ENCODE measurements at places on chromosomes 6 and 20.

DNA sequence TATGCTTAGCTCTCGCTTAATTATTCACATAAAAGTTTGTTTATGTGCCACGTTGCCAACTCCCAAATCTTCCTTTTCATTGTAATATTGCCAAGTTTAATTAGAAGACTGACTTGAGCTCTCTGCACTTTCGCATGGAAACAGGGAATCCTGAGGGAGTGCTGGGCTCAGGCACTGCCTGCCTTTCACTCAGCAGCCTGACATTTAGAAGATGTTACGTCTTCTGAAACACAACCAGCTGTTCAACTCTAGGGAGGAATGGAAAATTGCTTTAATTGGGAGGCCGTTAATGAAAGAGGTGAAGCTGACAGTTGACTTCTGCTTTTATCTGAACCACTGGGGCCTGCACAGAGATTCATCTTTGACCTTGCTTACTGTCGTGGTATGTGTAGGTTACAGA, 77.4 kb upstream of the MTHFD1L start:
- DNase-seq: no peak

- DNase-seq: no peak
Measured at GRCh38 chr20:40532103-40532502, 156.9 kb downstream of the MAFB start.

DNA sequence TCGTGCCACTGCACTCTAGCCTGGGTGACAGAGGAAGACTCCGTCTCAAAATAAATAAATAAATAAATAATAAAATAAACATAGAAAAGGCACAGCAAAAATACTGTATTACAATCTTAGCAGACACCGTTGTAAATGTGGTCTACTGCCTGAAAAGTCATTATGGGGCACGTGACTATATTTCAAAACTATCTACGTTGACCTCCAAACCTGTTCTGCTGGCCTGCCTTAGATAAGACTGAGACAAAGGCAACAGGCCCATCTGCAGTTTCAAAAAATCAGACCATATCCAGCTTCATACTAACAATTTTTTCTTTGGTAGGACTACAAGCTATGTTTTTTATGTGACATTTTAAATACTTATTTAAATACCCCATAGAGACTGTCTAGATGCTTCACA, 59.1 kb downstream of the AGPAT4 start:
- no peak for DNase-seq

DNA sequence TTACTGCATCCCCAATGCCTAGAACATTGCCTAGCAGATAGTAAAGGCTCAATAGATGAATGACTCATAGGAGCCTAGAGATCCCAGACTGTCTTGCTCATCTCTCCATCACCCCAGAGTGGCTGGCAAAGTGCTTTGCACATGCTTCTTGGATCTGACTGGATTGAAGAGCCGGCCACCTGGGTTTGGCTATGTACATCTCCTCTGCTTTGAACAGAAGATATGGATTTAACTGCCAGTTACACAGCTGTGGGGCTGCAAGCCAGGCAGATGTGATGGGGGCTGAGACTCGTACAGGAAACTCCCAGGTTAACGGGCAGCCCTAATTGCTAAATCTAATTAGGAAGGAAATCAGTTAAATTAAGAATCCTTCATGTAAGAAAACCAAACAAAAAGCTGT, 28.6 kb downstream of the MYLIP start:
- DNase-seq: no peak

DNA sequence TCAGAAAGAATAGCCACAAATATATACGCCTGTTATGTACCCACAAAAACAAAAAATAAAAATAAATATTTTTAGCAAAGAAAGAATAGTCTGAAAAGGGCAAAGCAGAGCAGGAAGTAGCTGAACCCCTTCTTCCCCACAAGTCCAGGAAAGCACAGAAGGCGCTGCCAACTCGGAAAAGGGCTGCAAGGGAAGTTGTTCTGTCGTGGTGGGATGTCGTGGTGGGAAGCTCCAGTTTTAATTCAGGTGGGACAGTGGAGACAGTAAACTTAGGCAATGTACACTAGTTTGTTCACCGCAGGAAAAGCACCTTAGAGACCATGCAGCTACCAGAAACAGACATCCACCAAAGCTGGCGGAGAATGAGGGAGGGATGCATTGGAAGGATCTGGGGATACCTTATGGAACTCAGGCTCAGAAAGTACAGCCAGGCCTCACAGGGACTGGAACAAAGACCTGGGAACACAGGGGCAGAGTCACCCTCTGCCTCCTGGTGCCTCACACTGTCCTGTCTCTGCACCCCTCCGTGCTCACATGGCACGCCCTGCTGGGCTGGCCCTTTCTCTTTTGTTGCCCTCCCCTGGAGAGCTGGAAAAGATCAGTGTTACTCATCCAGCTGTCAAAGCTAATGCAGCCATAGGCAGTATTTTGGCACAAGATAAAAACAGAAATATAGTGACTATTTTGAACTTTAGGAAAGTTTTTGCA, 3.3 kb upstream of the APMAP start:
- no peak for DNase-seq

GRCh38 chr6:107045826-107046675, 18.1 kb downstream of the MTRES1 start:
- no peak for DNase-seq

DNA sequence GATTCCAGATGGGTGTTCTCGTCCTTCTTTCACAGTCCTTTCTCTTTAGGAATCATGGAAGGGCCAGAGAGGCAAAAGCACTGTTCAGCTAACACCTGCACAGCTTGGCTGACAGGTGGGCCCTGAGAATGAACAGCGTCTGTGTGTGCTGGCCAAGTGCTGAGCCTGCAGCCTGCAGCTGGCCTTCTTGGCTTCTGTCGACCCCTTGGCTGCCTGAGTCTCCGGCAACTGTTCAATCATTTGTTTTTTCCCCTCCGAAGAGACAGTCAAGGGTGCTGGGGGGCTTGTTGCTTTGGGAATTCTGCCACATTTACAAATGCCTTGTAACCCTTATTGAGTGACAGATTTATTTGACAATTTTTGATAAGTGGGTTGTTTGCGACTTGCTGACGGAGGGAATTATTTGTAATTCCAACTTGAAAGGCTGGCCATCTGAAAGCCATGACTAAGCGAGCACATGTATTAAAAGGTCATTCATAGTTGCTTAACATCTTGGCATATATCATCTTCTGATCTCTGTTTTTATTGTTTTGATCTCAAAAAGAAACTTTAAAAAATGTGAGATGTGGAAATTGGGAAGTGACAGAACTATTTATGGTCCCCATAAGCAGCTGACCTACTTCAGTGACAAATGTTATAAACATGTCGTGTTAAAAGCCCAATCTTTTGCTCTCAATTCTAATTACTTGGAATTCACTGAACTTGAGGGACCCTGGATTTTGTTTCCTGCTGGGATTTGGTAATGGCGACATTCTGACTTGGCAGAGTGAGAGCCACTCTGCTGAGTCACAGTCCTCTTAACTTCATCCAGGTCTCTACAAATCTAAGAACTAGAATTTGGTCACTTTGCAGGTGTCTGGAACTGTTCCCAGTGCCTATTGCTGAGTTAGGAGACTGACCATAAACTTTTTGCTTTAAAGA, 41.9 kb upstream of the FERMT1 start:
- DNase-seq: no peak

All from CD4-positive, alpha-beta memory T cell (primary cell).